T-cell (primary cell): ENCODE measurements at places on chromosomes 2 and 18.

DNA sequence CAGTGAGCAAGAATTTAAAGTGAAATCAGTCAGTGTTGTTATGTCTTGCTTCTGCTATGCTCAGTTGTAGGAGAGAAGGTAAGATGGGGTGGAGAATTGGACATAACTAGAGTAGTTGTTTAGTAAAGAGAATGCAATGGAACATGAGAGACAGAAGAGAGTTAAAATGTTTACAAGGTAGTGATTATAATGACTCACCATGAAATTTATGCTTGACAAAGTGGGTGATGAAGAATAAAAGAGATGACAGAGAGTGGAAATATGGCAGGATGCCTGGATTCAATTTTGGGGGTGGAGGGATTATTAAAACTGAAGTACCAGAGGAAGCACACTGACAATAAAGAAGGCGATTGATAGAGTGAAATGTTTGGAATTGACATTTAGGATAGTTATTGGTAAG lies 10.6 kb downstream of the SCG2 start:
- no peak for DNase-seq

- no peak for DNase-seq
Observed at GRCh38 chr2:127020536-127020935, 86.4 kb downstream of the BIN1 start.

DNA sequence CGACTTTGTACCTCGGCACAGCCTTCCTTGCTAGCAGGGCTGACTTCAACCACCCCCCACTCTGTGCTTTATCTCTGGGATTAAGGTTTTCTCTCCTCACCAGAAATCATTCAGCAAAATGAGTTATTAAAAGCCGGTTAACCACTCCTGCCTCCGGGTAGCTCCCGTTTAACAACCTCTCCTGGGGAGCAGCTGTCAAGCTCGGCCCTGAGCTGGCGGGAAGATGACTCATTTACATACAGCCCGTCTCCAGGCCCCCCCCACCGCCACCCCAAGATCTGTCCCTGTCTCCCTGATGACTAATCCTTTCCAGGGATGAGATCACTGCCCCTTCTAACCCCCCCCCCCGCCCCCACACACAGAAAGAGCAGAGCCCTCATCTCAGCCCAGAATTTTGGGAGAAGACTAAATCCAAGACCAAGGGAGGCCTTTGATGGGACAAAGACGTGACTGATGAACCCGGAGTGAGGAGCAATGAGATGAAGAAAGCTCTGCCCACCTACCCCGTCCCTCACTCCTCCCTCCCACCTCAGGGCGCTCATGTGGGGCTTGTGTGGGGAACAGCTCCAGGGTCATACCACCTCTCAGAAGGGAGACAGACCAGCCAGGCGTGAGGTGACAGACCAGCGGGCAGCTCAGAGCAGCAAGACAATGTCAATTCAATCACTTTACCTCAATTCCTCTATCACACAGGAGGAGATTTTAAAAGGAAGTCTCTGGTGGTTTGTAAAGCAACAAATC lies 131.4 kb downstream of the MSH2 start:
- no peak for DNase-seq

DNA sequence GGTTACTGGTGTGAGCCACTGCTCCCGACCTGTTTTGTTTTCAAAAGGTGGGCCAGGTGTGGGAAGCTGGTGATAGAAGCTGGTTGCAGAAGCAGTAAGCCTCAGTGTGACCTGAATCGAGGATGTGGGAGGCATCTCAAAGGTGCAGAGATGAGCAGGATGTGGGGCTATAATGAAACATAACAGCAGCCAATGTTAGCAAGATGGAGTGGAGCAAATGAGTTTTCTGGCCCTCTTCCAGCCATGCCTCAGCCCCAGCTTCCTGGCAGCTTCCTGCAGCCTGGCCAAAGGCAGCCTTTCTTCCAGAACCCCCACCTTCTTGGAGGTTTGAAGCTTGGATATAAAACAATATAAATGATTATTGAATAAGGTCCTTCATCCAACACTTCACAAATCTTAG lies 184.8 kb downstream of the NCK2 start:
- DNase-seq: peak; percentile 63

DNA sequence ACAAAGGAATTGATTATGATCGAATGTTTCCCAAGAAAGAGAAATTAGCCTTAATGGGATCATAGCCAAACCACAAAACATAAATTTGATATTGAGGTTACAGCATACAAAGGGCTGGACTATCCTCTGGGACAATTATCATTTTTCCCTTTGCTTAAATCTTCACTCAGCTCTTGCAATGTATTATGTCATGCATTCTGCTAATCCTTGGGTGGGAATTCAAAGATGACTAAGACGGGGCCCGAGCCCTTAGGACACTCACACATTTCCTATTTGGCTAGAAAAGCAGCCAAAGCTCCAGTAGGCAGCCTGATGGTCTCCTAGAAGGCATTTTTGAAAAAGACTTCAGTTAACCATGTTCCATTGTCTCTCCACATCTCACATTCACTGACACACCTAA lies 17.2 kb upstream of the NMI start:
- no peak for DNase-seq

GRCh38 chr2:142306131-142306530 lies 175.3 kb upstream of the LRP1B start:
- no peak for DNase-seq

DNA sequence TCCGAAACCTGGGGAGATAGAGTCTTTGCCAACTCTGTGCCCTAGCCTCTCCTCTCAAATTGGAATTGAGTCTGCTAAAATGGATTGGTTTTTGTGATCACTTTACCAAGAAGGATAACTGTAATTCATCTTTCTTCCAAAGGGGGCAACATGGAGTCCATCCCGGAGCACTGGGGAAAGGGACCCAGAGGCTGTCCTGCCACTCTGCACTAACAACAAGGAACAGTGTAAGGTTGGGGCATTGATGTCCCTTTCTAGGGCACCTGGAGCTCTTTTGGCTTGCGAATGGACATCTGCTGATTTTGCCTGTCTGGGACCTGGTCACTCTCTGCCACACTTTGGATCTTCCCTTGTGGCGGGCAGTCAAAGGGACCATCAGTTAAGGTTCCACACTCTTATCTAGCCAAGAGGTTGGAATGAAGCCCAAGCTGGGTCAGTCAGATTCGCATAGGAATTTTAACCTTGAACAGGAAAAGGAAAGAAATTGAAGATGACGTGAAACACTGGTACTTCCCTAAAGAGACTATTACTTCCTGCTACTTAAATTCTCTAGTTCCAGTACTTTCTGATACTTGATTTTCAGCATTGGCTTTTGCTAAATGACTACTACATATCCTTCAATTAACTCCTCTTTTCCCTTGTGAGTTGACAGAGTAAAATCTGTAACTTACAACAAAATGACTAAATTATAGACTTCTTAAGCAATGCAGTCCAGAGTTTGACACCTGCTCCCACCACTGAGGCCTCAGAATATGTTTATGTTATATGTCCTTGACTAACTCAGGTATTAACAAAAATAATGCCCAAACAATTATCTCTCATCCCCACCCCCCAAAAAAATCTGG lies 64.7 kb upstream of the KLF7 start:
- no peak for DNase-seq

GRCh38 chr2:203871371-203871983 lies 3.9 kb downstream of the CTLA4 start:
- DNase-seq: no peak

GRCh38 chr2:101272045-101272784 lies 19.5 kb downstream of the CNOT11 start:
- no peak for DNase-seq

DNA sequence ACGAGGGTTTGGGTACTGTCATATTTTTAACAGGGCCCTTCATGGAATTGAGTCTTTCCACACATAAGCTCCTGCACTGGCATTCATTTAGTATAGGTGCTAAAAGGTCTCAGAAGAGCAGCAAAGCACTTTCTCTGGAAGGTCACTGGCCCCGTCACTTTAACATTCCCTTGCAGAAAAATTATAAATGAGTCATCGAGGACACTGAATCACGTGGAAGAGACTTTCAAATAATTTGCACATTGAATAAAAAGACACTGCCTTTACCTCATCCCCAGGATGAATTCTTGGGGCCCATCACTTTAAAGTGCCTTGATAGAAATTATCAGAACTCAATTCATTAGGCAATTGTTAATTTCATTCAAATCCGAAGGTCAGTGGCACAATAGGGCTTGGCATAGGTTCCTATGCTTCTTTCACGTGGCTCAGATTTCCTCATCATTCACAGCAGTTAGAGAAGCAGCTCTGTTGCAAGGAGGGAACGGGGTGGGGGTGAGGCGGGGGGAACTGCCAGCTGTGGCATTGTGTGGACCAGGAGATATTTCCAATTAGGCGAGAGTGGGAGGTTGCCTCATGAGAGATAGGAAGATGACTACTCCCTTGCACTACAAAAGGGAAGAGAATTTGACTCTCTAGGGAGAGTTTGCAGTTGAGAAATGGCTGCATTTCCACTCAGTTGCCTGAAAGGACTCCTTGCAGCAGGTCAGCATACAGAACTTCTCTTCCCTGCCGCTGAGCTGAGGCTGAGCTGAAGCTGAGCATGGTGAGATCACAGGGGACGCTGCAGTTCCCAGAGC lies 86.3 kb upstream of the NPAS2 start:
- DNase-seq: no peak

DNA sequence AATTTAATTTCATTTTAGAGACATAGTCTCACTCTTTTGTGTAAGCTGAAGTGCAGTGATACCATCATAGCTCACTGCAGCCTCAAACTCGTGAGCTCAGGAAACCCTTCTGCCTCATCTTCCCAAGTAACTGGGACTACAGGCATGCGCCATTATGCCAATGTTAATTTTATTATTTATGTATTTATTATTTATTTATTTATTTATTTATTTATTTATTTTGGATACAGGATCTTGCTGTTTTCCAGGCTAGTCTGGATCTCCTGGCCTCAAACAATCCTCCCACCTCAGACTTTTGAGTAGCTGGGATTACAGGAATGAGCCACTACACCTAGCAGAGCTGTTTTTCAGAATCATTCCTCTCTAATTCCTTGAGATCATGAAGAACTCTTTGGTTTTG lies 99.9 kb downstream of the ASXL3 start:
- no peak for DNase-seq

- no peak for DNase-seq
Observed at GRCh38 chr2:30446602-30447148, 371 bp upstream of the LCLAT1 start.

GRCh38 chr2:205835923-205836322 lies 153.6 kb downstream of the NRP2 start:
- DNase-seq: no peak

DNA sequence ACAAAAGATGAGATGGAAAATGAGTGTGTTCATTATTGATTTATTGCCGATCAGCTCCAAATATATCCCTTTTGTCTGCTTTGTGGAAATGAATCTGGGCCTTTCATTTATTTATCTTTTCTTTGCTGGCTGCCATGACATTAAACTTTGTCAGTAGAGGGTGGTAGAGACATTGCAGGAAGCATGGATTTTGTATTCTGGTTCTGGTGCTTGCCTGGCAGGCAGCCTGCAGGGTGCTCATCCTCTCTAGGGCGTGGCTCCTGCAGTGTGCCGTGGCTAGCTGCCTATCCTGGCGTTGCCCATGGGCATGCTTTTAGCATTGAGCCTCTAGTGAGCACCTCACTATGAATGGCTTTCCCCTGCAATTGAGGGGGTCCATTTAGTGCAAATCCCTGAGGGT lies 593.1 kb downstream of the RNF144A start:
- DNase-seq: no peak

DNA sequence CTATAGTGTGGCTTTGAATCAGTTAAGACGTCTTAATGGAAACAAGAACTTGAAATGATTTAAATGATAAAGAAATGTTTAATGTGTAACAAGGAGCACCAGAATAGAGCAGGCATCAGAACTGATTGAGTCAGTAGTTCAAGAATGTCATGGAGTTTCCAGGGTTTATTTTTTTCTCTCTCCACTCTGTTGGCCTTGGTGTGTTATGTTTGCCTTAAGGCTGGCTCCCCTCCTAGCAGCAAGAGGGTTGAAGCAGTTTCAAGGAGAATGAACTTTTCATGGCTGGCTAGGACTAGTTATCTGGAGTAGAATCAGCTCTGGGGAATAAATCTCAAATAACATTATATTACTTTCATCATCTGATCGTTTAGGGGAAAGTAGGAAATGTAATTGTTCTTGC lies 13.4 kb upstream of the GLS start:
- DNase-seq: no peak

DNA sequence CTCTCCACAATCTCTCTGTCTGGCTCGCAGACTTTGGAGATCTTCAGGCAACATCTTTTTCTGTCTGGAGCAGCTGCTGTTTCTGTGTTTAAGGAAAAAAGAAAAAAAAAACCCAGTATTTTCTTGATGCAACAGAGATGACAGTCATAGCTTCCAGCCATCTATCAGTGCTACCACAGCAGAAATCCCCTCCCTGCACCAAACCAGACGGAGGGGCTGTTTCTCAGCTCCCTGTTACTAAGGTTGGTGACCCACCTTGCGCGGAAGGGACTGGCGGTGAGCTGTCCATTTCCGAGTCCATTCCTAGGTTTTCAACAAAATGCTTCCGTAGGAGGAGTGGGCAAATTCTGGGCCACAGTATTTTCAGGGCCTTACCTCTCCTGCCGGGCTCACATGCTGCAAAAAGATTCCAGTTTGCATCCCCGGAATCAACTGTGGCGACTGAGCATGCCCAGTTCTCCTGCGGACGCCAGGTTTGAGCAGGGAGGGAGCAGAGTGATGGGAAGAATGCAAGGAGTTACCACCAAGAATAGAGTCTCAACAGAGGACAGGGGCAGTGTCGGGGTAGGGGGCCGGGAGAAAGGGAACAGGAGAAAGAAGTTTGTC lies 1.2 kb downstream of the SLC4A10 start:
- DNase-seq: no peak

DNA sequence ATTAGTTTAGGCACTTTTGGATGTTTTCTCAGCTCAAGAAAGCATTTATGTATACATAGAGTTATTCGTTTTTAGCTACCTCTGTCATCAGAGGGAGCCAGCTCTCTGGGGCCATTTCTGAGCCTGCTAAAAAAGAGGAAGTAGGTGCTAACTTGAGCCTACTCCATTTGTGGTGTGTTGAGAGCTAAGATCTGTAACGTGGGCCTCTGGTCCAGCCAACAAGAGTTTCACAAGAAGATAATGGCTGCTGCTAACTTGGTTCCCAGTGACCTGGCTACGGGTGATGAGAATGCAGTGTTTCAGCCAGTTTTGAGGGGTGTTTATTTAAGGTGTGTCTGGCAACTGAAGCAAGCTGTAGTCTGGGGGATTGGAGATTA lies 182.5 kb downstream of the PRKCE start:
- DNase-seq: no peak

GRCh38 chr2:122007577-122007976 lies 252.1 kb downstream of the TSN start:
- no peak for DNase-seq

DNA sequence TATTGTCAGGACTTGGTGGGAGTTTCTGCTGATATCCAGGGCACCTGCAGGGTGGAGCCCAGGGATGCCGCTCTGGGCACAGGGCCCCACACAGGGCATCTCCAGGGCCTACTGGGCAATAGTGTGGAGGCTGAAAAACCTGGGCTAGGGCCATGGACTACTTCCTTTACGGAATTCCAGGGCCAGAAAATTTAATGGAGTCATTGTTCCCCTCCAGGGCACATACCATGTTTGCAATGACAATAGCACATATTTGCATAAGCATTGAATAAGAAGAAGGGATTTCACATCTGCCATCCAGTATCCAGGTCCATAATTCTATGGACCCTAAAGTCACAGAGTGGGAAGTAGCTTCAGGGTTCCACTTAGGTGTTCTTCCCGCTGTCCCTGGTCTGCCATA lies 103.8 kb upstream of the TPO start:
- DNase-seq: no peak

- no peak for DNase-seq
Observed at GRCh38 chr2:131493199-131493968, 1.2 kb upstream of the MZT2A start.
